Activated naive CD4-positive, alpha-beta T cell treated with Interleukin-2 at 50 U/mL for 16 hours (primary cell): ENCODE measurements at places on chromosomes 16 and 17.

DNA sequence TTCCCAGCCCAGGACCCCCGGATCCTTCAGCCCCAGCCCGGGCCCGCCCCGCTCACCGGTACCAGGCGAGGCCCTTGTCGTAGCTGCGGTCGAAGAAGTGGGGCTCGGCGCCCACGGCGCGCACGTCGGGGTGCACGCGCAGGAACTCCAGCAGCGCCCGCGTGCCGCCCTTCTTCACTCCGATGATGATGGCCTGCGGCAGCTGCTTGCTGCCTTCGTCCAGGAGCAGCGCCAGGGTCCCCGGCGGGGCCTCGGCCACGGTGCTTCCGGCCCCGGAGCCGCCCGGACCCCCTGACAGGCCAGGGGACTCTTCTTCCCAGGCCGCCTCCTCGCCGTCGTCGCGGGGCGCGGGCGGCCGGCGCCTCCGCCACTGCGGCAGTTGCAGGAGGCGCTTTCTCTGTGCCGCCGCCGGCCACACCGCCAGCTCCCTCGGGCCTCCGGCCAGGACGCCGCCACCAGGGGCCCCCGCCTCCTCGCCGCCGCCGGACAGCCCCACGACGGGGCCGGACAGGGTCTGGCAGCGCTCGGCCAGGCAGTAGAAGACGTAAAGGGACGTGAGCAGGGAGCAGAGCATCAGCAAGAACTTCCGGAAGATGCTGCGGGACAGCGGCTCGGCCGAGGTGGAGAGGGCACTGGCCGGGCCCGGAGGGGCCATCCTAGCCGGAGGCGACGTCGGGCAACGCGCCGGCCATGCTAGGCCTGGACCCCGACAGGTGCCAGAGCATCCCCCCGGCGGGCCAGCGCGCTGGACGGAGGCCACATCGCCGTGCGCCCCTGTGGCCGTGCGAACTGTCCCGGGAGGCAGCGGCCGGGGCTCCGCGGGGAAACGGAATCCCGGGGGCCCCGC, 1.0 kb downstream of the HS3ST3A1 start:
- DNase-seq = no peak

DNA sequence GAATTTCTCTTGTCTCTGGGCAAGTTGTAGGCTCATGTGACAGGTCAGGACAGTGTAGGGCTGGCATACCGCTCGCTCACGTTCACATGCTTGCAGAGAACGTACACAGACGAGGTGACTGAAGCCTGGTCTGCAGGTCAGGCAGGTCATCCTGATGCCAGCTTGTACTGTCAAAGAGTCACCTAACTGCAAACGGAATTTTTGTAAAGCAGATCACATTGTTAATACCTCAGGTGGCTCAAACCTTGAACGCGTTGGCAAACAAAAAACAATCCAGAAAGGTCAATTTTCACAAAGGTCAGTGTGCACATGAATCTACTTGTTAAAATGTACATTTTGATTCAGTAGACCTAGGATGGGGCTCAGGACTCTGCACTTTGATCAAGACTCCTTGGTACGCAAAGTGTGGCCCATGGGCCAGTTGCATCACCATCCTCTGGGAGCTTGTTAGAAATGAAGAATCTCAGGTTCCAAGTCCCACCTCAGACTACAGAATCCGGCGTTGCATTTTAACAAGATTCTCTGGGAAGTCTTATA, 28.6 kb downstream of the ANKRD40 start:
- no peak for DNase-seq

DNA sequence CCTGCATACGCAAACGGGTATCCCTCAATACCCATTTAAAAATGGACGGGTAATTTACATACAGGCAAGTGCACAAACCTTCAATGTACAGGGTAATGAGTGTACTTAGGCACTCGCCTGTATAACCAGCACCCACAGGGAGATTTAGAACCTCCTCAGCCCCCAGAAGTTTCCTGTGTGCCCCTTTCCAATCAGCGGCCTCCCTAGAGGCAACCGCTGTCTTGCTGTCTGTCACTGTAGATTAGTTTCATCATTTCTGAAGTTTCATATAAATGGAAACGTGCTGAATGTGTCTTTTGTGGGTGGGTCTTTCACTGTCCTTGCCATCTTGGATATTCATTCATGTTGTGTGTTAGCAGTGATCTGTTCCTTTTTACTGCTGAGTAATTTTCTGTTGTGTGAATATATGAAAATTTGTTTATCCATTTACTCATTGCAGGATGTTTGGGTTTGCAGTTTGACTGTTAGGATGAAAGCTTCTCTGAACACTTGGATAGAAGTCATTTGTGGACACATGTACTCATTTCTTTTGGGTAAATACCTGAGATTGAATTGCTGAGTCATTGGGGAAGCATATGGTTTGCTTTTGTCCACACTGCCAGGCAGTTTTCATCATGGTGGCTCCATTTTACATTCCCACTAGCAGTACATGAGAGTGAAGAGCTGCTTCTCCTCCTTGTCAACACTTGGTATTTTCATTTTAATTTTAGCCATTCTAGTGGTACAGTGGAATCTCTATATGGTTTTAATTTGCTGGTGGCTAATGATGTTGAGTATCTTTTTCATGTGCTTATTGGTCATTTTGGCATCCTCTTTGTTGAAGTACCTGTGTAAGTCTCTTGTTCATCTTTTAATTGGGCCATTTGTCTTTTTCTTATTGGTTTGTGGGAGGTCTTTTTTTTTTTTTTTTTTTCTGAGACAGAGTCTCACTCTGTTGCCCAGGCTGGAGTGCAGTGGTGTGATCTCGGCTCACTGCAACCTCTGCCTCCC, 2.1 kb upstream of the ADCY7 start:
- peak; percentile 65 for DNase-seq

GRCh38 chr17:9957244-9957643, 52.2 kb upstream of the RCVRN start:
- no peak for DNase-seq

DNA sequence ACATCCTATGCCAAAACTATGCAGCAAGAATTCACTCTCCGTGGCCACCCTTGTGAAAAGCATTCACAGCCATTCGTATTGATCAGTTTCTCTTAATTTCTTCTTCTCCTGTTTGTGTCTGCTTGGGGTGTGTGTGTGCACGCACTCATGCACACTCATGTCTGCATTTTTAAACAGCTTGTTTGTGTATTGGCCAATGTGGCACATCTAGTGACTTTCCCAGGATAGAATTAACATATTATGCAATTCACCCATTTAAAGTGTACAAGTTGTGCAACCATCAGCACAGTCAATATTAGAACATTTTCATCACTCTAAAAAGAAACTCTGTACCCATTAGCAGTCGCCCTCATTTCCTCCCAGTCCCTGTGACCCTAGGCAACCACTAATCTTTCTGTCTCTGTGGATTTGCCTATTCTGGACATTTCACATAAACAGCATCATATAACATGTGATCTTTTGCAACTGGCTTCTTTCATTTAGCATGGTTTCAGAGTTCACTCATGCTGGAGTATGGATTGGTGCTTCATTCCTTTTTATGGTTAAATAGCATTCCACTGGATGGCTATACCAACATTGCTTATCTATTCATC, 20.1 kb downstream of the IRX3 start:
- no peak for DNase-seq

- no peak for DNase-seq
Measured at GRCh38 chr16:13098536-13098935, 197.1 kb downstream of the SHISA9 start.

GRCh38 chr16:22955461-22956070, 141.6 kb downstream of the HS3ST2 start:
- DNase-seq = no peak
